NCI-H446 treated with DMSO at 0.1 percent for 48 hours (cell line): ENCODE measurements at places on chromosomes 12 and 14.

DNA sequence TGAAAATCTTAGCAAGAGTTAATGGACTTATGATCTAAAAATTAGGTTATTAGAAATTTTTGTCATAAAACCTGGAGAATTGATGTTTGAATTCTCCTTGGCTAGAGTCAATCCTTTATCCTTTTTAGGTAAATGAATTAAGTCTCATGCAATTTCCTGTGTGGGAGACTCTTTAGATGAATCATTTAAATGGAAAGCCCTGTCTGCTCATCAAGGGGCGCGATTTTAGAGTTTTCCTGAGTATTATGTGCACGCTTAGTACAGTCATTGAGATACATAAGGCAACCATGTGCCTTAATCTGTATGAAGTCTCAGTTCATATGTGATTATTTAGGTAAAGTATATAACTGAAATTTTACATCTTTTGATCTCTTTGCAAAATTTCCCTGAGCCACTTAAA is 974.7 kb downstream of the NRXN3 start:
- DNase-seq, result no peak

DNA sequence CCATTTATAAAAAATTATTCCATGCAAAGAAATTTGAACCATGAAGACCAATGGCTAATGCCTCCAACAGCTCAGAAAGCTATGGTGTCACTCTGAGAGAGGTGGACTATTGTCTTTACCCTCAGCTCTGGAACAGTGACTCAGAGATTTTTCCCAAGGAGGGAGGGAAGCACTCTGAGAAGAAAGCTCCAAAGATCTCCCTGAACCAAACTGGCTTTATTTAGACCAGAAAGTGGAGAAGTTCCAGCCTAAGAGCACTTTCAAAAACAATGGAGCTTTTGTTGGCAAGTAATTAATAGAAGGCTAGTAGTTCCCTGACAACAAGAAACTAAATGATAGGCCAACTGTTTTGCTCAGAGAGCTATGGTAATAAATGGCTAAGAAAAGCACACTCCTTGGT is 599.9 kb upstream of the MDGA2 start:
- no peak for DNase-seq

DNA sequence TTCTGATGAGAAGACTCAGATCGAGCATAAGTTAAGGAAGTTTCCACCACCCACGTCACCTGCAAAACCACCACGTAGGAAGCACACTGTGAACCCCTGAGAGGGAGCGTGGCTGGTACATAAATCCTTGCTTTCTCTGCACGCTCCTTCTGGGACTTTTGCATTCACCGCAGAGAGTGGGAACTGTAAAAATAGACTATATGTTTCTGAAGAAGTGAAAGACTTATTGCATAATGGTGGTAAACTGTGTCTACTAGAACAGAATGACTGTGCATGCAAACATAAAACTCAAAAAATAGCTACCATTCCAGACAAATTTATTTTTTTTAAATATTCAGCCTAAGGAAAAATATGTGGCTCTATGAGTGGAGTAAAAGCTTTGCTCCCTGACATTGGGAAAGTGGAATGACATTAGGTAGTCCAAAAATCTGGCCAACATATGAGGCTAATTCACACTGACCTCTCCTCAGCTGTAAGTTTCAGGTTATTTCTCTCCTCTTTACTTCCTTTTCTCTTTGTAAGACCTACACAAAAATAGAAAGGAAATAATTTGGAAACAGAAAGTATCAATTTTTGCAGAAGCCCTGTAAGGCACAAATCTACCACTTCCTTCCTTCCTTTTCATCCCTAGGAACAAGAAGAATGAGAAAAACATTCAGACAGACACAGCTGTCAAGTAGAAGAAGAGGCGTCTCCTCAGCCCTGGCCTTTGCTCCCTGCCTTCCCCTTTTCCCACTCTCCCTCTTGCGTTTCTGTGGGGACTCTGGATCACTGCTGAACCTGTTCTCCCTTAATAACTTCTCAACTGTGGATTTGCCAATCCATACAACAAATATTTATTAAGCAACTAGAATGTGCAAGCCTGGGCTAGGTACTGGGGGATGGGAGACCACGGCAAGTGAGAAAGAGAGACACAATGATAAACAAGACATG is 264.3 kb upstream of the FOXN3 start:
- no peak for DNase-seq

DNA sequence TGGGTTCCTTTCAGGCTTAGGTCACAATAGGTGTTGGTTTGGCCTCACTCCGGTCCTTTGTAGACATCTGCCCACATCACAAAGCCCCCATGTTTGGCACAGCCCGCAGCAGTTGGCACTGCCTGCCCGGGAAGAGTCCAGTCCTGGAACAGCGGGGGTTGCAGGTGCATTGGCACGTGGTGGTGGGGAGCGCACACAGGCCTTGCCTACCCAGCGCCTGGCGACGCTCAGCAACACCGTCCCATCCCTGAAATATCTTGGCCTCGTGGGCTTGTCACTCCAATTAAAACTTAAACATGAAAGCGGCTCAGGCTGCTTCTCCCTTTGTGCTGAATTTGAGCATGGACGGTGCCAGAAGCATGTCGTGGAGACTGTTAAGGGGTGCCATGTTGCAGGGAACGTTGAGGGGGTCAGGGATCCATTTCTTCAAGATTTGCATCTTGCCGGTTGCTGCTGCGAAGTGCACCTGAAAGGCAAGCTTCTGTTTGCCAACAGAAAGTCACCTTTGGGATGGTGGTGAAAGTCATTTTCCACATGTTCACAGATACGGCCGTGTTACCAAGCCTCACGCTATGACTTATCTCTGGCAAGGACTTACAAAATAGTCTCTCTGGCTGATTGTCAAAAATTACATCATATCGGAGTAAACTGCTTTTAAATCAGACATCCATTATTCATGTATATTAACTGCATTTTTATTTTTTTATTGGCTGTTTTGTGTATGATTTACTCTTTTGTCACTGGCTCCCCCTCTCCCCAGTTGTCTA is 91.5 kb downstream of the FBXW8 start:
- no peak for DNase-seq

DNA sequence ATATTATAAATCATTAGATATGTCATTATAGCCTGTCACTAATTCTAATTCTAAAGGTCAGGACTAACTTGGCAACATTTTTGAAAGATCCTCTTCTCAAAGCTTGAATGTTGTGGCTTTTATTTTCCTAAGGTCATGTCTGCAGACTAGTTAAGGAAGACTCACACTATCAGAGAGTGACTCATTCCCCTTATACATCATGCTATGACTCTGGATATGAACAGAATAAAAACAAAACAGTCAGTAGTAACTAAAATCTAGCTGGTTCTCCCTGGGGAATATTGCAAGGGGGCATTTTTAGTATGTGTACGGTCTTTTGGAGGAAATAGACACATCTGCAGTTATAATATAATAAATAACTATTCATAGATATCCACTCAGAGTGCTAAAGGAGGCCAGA is 170.6 kb downstream of the SLC2A13 start:
- DNase-seq, result no peak

DNA sequence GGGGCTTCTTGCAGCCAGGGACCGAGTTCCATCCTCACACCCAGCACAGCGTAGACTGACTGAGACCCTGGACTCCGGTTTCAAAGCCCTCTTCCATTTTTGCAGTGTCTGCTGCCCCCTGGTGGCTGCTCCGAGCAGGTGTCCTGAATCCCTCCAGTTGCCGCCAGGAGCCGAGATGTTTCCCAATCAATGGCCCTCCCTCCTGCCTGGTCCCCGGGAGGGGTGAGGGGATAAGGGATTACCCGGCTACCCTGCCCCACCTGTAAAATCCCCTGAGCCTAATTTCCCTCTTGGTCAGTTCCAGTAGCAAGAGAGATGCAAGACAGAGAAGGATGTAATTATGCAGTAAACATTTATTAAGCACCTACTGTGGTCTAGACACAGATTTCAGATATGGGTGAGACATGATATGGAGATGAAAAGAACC is 55.0 kb downstream of the PHETA1 start:
- peak; percentile 21 for DNase-seq

- no peak for DNase-seq
These were observed 49.0 kb upstream of the PDE3A start for GRCh38 chr12:20319366-20319765.

DNA sequence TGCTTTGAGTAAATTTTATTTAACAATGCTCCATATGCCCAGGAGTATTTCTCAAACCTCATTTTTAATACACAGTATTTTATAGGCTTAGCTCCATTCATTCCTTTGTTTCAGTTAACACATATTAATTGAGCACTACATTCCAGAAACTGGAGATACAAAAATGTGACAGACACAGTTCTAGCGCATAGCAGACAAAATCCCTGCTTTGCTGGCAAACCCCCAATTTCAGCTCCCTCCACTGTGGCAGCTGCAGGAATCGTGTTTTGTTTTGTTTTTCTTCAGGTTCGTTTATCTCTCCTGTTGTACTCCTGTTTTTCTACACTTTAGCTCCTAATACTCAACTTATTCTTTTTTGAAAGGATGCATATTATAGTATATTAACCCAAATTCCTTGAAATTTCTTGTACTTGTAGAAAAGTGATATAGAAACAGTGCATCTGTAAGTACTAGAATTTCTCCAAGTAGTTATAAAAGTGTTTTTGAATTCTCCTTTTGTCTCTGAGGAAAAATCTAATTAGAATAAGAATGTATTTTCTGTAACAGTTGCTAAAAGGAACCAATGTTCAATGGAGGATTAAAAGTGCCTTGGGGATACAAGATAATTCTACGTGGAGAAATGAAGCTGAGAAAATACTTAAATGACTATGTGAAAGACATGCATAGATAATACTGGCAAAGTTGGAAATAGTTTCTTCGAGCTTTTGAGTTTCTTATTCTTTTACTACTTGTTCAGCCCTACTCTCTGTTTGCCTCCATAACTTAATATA is 6.4 kb upstream of the RAB21 start:
- no peak for DNase-seq

GRCh38 chr14:21019366-21019765 is 5.5 kb downstream of the NDRG2 start:
- DNase-seq, result no peak
